ENCODE measurements at places on chromosomes 1 and 21.

DNA sequence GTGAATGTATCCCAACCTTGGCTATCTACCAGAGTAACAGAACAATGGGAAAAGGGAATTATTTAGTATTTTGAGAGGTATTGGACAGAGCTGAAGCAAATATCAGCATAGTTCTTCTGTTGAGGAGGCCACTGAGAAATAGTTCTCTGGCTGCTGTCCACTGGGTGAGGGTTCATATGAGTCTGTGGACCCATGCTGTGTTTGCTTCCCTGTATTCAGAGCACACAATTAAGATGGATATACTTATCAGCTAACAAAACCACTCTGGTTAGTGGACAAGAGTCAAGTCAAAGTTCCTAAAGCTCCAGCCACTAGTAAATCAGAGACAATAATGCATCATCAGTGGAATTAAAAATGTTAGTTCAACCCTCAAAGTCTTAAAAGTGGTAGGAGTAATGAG is 66.1 kb downstream of the RGS18 start:
- no peak for DNase-seq

GRCh38 chr1:77095236-77095635 is 124.0 kb downstream of the PIGK start:
- DNase-seq = no peak

DNA sequence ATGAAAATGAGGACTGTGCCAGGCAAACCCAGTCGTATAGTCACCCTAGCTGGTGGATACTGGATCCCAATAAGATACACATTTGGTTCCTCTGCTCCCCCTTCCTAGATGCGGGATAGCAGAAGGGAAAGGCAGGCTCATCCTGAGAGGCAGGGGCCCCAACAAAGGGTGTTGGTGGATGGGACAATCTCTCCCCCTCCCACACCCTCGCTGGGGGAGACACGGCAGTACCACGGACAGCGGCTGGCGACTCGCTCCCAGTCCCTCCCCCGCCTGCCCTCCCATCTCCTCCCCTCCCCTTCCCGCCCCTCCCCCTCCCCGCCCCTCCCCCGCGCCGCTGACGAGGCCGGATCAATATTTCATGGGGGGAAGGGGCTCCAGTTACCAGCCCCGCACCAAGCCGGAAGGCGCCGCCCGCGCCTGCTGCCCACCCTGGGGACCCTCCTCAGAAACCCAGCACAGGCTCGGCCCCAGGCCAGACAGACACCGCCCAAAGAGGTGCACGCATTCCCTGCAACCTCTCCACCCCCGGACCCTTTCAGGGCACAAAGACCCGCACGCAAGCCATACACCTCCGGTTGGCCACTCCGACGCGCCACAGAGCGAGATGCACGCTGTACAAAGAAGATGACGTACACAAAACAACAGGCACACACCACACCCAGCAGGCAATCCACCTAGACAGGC is 11.5 kb downstream of the RIMS3 start:
- no peak for DNase-seq

- no peak for DNase-seq
Measured at GRCh38 chr21:18840239-18840638, 436.7 kb upstream of the TMPRSS15 start.

GRCh38 chr1:233843525-233844204 is 60.8 kb upstream of the SLC35F3 start:
- DNase-seq = peak; percentile 3

- no peak for DNase-seq
Measured at GRCh38 chr1:198283222-198283621, 126.4 kb downstream of the NEK7 start.

- no peak for DNase-seq
Measured at GRCh38 chr1:36160949-36161485, 5.1 kb downstream of the MAP7D1 start.

GRCh38 chr1:169692756-169693460 is 18.5 kb downstream of the SELL start:
- no peak for DNase-seq

DNA sequence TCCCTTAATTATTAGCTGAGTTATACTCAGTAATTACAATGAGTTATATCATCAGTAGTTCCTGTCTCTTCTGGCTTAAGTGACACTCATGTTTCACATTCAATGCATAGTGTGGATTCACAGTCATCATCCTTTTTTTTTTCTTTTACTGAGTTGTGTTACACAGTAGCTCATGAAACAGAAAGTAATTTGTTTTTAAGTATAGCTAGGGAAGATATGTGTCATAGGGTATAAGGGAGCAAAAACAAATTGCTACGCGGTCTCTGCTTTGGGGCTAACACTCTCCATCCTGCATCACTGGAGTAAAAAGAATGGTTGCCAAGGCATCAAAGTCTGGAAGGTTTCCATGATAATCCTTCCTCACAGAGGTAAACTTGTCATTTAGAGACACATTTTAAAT is 971.7 kb upstream of the NCAM2 start:
- no peak for DNase-seq

- DNase-seq = no peak
Measured at GRCh38 chr1:46797696-46798470, 963 bp upstream of the CYP4B1 start.

DNA sequence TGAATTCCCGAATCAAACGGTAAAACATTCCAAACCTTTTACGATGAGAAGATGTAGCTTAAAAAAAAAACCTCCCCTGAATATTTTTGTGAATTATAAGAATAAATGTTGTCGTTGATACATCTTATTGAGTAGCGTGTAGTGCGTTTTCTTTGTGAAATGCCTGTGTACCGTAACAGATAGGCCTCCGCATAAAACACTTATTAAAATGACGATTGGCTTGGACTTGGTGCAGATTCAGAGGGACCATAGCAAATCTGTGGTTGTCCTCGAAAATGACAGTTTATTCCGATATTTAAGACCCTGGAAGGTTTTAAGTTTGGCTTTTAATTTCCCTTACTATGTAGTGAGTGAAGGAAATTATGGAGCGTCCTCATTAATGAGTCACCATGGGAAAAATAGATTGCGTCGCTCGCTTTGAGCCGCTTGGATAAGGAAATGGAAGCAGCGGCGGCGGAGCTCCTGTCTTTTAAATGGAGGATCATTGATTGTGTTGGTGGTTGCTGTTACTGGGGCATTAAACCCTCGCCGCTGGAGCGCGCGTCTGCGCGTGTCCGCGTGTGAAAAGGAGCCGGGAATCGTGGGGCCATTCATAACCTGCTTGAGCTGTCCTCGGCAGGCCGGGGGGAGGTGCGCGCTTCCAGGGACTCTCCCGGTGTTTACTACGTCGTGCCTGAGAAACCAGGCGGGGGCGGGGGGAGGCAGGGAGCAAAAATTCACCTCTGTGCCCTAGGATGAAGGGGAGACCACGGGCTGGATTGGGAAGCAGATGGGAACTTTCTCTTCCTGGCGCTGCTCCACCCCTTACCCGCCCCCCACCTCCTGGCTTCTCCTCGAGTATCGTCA is 1.6 kb downstream of the SPEN start:
- DNase-seq = peak; percentile 89

GRCh38 chr21:34126691-34127090 is 53.3 kb downstream of the MRPS6 start:
- no peak for DNase-seq

- no peak for DNase-seq
Measured at GRCh38 chr21:15006594-15007230, 58.1 kb downstream of the NRIP1 start.

DNA sequence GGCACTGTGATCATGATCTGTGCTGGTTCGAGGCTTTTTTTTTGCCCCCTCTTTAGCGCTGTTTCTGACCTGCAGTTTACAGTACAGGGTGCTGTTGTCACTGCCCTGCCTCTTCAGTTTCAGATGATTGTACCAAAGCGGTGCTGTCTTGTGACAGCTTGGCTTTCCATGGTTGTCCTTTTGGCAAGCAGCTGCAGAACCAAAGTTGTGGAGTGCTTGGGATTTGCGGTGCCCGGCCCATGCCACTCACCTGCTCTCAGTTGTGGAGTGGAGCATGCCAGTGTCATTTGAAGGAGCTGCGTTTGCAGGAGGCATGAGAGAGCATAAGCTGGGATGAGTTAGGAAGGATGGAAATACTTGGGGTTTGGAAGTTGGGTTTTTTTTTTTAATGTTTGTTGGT is 48.4 kb downstream of the DOP1B start:
- DNase-seq = no peak

DNA sequence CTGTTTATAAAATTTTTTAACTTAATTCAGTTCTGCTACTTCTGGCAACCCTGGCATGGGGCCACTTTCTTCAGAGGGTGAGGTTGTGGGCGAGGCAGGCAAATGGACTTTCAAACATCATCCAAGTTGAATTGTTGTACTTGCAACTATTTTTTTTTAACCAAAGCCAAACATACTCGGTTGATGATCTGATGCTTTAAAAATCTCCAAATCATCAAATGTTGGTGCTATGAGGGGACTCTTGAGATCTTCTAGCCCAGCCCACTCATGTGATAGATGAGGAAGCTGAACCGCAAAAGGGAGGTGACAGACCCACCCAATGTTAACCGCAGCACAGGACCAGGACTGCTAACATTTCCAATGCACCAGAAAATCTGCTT is 6.7 kb downstream of the SLC1A7 start:
- no peak for DNase-seq

GRCh38 chr1:92853299-92853698 is 21.5 kb downstream of the RPL5 start:
- DNase-seq = no peak

GRCh38 chr1:41501581-41501980 is 17.1 kb upstream of the EDN2 start:
- DNase-seq = no peak

GRCh38 chr1:198575798-198576641 is 35.5 kb upstream of the ATP6V1G3 start:
- DNase-seq = no peak
